Fibroblast of villous mesenchyme (primary cell): ENCODE measurements at places on chromosomes 3 and 15. TPM values are rescaled to one million over a fixed set of nuclear protein-coding genes. Genes with fewer than 3 reads are reported as not detected.

MYZAP gene
- under 0.01 and 0.43 TPM in 2 replicates for total RNA-seq

TMEM44 gene
- total RNA-seq: 11.7 and 23.2 TPM in 2 replicates

MORC1 gene
- total RNA-seq: not detected in 2 replicates

PLA2G4D gene
- total RNA-seq: not detected in 2 replicates

IMPG2 gene
- 0.32 and 0.43 TPM in 2 replicates for total RNA-seq

SLC24A5 gene
- not detected in 2 replicates for total RNA-seq

SCN11A gene
- under 0.01 TPM in 2 replicates for total RNA-seq

DNA sequence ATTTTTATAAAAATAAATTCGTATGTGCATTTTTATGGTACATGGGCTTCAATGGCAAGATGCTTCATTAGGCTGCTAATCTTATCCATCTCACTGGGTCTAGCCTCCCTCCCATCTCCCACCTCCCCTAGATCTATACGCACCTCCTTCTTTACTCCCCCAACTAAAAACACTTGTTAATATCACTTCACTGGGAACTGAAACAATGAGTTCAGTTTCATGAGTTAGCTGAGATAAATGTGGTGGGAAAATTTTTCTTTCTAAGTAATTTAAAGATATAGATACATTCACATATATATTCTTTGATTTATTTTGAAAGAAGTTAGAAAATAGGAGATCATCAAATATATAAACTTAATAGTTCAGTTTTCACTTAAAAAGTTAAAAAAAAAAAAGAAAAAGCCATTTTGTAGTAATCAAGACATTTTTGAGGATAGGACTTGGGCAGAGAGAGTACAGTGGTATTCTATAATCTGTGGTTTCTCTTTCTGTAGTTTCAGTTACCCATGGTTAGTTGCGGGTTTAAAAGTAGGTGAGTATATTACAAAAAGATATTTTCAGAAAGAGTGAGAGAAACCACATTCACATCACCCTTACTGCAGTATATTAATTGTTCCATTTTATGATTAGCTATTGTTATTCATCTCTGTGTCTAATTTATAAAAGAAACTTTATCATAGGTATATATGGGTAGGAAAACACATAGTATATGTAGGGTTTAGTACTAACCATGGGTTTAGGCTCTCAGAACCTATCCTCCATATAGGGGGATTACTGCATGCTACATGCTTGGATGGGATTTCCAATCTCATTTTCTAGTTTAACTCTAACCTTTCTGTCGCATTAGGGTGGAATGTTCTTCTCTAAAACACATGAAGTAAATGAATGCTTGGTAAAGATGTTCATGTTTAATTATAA is 316.0 kb upstream of the CBLB start:
- no peak for DNase-seq

DNA sequence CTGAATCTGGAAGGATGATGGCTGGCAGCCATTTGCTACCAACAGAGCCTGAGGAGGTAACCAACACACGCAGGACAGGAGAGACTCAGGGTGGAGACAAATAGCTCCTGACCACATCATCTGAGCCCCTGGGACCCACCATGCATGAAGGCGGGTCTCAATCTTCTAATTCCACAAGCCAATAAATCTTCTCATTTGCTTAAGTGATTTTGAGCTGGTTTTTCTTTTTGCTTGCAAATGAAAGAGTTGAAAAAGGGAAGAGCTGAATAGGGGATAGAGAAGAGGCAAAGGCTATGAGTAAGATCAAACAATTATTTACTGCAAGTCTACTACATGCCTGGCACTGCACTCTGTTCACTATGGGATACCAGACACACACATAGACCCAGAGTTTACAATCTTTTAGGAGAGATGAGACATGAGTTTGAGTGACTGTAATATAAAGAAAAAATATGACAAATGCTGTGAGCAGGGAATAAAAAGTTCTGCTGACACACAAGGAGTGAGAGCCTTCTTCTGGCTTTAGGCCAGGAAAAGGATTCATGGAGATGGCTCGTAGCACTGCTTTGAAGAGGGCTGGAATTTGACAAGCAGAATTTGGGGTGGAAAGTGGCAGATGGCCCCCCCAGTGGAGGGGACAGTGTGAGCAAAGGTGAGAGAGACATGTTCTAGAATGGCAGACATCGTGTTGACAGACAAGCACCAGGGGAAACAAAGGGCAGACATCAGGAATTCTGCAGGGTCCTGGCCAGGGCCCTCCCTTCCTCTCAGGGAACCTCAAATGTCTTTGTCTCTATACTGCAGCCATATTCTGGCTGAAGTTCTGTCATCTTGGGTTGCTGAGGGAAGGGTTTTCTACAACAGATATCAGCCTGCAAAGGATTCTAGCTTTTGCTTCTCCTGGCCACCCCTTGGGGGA is 69.8 kb upstream of the WNT5A start:
- no peak for DNase-seq

DNA sequence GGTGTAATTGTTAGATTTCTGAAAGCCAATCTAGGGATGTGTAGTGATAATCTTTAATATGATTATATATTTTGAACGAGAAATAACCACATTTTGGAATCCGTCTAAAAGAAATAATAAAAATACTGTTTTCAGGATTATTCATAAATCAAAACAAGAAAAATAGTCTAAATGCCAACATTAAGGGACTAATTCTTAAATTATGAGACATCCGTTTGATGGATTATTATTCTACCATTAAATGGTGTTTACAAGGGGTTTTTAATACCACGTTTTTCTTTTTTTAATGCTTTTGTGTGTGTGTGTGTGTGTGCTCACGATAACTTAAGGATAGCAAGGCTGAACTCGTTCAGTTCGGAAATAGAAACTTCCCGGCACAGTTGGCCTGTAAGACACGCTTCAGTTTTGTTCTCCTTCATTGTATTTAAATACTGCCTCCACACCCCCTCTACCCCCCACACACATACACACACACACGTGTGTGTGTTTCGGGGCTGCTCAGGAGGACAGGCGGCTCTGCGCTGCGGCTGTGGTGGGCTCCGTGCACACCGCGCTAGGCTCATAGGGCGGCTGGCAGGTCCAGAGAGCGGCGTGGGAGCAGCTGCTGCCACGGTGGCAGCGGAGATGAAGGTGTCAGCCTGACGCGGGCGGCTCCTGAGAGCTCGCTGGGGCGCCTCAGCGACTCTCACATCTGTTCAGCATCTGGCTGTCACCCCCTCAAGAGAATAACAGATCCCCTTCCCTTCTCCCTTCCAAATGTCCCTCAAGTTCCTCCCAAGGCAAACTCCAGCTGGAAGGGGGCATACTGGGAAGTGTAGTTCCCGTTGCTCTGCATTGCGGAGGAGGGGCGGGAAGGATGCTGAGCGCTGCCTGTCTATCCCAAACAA is 23.0 kb upstream of the ANP32A start:
- peak; percentile 48 for DNase-seq

- DNase-seq: no peak
Measured at GRCh38 chr3:159417761-159418160, 570.9 kb upstream of the IL12A start.

- DNase-seq: peak; percentile 42
Measured at GRCh38 chr3:14587740-14588360, 47.7 kb upstream of the GRIP2 start.

DNA sequence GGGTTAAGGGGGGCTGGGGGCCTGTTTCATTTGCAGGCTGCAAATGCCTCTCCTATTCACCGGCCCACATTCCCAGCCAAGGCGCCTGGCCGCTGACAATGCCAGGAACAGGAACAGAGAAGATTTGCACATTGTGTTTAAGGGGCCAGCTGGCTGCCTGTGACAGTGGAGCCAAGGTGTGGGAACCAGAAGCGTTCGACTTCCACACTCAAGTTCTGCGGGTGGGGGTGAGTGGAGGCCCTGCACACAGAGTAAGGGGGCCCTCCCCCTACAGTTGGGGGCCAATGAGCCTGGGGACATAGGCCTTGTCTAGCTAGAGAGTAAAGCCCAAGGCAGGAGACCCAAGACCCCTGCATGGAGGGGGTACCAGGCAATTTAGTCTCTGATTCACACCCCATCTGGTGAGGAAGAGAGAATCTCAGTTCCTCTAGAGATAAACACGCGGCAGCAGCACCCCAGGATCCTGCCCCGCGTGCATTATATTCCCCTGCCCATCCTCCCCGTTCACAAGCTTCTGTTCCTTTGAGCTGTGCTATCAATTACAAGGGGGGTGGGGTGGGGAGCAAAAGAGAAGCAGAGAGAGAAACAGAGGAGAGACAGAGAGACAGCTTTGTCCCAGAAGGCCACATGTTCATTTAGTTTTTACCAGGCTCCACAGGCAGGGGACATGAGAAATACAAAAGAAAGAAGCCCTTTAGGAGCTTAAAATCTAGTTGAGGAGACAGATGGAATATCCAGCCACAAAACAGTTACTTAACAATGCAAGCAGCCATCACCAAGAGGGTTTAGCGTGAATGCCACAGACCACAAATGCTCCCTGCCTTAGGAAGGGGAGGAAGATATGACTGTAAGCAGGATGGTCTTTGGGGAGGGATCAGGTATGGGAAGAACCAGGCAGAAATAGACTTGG is 9.2 kb downstream of the IGDCC3 start:
- DNase-seq: no peak

DNA sequence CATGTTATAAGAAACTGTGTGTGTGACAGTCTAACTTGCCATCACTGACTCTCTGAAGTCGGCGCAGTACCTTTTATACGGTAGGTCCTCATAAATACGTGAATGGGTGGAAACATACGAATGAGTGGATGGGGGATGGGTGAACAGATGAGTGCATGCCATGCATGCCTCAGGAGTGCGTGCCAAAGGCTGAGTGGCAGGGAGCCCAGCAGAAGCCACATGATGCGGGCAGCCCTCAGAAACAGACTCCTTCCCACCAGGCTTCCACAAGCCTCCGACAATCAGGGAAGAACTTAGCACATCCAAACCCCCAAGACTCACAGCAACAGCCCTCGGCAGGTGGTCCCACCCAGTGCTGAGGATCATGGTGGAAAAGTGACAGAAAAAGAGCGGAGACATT is 16.7 kb downstream of the HCN4 start:
- no peak for DNase-seq

DNA sequence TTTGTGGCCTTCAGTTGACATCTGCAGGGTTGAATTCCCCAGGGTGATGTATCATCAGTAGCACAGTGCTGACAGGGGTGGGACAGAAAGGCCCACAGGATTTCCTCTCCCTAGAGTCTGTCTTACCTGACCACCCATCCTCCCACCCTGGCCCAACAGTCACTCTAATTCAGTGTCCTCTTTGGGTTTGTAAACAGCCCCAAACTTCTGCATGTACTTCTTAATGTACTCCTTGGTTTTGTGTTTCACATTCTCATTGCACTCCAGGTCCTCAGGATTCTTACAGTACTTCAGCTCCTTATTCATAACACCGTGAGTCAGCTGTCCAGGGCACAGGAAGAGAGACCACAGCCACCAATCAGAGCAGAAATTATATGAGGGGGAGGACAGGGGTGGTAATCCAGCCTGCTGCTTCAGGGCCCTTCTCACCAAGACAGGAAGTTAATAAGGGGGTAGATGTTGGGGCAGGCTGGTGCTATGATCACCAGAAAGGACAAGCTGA is 37.5 kb downstream of the NBEAL2 start:
- DNase-seq: peak; percentile 80

DNA sequence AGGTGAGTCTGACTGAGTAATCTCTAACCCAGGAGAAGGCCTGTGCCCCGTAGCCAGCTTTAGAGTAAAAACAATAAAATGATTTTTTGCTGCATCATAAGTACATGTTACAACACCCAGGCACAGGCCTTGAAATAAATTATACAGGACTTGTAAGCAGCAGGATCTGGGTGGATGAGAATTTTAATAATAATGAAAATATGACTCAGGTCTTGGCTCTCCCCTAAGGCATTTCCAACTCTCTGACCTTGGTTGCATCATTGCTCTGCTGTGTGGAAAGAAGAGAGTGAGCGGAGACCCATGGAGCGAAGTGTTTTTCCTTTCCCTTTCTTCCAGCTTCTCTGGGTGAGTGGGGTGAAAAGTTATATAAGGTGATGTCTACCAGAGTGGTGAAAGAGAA is 44.6 kb downstream of the EOMES start:
- DNase-seq: peak; percentile 93

DNA sequence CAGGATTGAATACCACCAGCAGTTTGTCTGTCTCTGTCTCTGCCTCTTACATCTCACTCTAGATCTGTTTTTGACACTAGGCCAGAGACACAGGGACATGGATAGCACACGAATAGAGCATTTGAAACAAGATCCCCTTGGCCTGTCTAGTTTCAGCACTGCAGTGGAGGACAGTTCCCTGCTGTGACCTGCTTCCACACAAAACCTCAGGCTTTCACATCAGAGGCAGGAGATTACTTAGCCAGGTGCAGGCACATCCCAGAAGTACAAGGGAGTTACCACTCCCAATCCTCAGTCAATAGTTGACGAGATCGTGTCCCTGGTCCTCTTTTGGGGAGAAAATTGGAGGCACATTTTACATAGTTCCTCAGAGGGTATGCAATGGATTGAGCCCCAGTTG is 34.0 kb upstream of the CCK start:
- DNase-seq: peak; percentile 33

DNA sequence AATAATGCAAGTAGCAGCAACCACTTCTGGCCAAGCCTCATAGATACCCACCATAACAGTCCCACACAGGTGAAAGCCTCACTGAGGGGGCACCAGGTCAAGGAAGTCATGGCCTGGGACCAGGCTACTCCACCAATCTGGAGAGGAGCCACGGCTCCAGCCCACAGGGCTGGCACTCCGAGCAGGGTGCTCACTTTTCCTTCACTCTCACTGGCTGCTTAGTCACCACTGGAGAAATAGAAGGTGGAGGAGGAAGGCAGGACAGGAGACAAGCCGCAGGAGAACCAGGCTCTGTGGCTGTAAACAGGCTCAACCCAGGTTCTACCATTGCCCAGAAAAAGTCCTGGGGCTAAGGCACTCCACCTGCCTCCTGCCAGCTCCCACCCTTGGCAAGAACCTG is 1.2 kb downstream of the USP19 start:
- DNase-seq: no peak

DNA sequence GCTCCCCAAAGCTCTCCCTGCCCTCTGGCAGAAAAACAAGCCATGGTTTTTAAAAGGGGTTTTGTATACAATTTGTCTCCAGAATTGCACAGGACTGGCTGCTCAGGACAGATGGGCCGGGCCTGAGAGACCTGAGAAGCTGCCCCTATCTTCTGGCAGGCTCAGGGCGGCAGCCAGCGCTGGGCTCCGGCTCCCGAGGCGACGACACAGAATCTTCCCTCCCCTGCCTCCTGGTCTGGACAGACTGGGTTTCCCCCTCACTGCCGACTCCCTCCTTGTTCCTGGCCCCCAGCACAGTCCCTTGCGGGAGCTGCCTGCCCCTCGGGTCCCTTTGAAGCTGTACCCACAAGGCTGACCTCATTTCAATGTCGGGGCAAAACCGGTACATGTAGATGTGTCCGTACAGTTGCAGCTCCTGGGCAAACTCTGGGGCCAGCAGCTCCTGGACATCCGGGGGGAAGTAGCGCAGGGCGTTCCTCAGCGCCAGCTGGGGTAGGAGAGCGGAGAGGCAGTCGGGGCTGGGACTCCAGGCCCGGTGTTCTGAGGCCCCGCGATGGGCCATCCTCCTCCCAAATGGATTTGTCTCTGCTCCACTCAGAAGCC is 7.2 kb downstream of the UROC1 start:
- no peak for DNase-seq
